Left ventricle myocardium inferior (tissue), 1 donor: ENCODE measurements at places on chromosomes 5 and 9. TPM values are rescaled to one million over a fixed set of nuclear protein-coding genes. Genes with fewer than 3 reads are reported as not detected.

- DNase-seq: no peak
- no peaks in the 10 kb centered on the region for H3K36me3 ChIP-seq
- peaks cover 17% of the 10 kb centered on the region for H3K4me1 ChIP-seq
- H3K27me3 ChIP-seq: peaks cover 84% of the 10 kb centered on the region
Measured at GRCh38 chr5:176692326-176692725, 45.0 kb downstream of the TSPAN17 start.

The TTC33 gene
- total RNA-seq: 14.3 TPM

DNA sequence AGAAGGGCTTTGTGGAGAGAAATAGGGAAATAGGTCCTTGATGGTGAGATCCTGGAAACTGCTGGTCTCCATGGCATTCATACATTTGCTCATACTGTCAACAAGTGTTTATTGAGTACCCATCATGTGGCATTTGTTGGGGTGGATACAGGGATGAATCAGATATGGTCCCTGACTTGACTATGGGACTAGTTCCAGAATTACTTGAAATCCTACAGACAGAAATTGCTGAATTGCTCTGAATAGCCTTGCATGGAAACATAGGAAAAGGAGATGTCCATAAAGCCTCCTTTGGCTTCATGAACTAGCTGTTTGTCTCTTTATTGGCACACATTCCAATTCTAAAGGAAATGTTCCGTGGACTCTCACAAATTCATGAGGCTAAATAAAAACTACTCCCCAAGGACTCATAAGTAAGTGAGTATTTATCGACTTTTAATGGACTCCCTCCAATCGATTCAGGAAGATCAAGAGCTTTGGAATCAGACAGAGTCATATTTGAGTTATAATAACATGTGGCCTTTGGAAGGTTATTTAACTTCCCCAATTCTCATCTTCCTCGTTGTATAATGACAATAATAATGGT lies 122.4 kb upstream of the C6 start:
- H3K4me3 ChIP-seq: no peak overlapping the region
- peaks cover 71% of the 10 kb centered on the region for H3K4me1 ChIP-seq
- DNase-seq: no peak
- no peaks in the 10 kb centered on the region for H3K36me3 ChIP-seq
- no peaks in the 10 kb centered on the region for H3K27me3 ChIP-seq
- H3K27ac ChIP-seq: peak overlapping the region; percentile 79

DNA sequence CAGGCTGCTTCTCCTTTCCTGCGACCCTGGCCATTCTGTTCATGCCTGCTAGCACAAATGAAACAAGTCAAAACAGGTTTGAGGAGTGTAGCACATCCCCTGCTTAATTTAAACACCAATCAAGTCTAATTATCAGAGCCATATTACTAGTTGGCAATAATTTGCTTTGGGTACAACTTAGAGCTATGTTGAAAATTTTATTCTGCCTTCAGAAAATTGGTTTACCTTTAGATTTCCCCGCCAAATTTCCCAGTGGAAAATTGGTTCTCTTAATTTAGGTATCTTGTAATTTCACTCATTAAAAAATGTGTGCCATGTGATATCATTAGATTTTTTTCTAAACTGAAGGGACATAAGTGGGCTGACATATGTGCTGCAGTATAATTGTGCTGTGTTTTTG lies 265.8 kb downstream of the MAST4 start:
- no peaks in the 10 kb centered on the region for H3K36me3 ChIP-seq
- no peaks in the 10 kb centered on the region for H3K27me3 ChIP-seq
- peaks cover 37% of the 10 kb centered on the region for H3K4me1 ChIP-seq
- no peak overlapping the region for H3K4me3 ChIP-seq
- no peak overlapping the region for H3K27ac ChIP-seq

DNA sequence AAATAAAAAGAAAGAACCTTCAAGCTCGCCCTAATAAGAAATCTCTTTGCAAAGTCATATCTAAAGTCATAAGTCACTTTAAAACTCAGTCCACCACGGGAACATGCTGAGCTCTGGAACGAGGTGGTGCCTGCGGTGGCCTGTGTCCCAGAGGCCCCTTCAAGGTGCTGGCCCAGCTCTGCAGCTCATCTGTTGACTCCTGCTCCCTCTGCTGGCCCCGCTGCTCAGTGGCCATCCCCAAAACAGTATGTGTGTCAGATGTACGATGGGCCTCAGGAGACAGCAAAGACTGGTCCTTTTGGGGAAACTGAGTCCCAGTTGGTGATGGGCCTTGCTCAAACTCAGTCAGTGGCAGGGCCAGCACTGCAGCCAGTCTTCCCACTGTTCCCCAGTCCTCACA lies 22.8 kb upstream of the FOXB2 start:
- H3K4me3 ChIP-seq: no peak overlapping the region
- peaks cover 3% of the 10 kb centered on the region for H3K4me1 ChIP-seq
- DNase-seq: peak; percentile 54
- no peak overlapping the region for H3K27ac ChIP-seq
- H3K36me3 ChIP-seq: no peaks in the 10 kb centered on the region
